Hematopoietic multipotent progenitor cell (in vitro differentiated cells): ENCODE measurements at places on chromosomes 2 and 18. TPM values are rescaled to one million over a fixed set of nuclear protein-coding genes. Genes with fewer than 3 reads are reported as not detected.

Gene CFC1
- total RNA-seq: not detected

Gene REG3A
- total RNA-seq: not detected

Gene CREG2
- 0.27 TPM for total RNA-seq

Gene UPP2
- total RNA-seq: not detected

Gene ALPI
- total RNA-seq: not detected

Gene STARD6
- total RNA-seq: not detected

Gene SCTR
- total RNA-seq: not detected

Gene TLX2
- total RNA-seq: 0.27 TPM

Gene SULT1C4
- 9.4 TPM for total RNA-seq

Gene GAREM2
- total RNA-seq: 0.54 TPM

Gene HSBP1L1
- total RNA-seq: 6.2 TPM

Gene OSR1
- under 0.01 TPM for total RNA-seq

DNA sequence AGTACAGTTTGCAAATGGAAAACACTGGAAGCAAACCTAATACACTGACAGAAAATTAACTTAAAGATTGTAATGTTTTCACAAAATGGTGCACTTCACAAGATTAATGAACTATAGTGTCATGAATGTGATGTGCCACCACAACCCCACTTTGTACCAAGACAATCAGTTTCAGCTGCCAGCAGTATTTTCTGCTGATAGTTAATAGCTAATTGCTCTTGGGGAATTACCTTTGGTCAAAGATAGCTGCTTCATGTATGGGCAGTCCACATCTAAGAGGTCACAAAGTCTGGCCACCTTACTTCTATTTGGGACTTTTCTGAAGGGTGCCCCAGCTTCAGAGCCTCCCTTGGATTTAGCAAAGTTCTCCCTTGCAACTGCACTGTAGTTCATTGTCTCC, 254.0 kb downstream of the CALCRL start:
- DNase-seq: no peak

DNA sequence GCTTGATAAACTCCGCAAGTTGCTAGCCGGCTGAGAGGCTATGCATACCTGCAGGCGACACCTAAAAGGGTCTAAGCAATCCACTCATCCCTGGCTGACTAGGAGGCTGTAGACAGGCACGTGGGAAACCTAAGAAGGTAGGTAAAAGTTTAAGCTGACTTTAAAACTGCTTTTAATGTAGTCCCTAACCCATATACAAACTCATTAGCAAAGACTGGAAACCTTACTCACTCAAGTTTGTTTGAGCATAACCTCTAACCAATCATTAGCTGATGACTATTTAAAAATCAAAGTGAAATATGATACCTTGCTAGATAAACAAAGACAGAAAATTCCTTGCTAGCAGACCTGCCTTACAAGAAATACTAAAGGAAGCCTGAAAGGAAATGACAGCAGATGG, 106.4 kb downstream of the EXOC6B start:
- DNase-seq: no peak

DNA sequence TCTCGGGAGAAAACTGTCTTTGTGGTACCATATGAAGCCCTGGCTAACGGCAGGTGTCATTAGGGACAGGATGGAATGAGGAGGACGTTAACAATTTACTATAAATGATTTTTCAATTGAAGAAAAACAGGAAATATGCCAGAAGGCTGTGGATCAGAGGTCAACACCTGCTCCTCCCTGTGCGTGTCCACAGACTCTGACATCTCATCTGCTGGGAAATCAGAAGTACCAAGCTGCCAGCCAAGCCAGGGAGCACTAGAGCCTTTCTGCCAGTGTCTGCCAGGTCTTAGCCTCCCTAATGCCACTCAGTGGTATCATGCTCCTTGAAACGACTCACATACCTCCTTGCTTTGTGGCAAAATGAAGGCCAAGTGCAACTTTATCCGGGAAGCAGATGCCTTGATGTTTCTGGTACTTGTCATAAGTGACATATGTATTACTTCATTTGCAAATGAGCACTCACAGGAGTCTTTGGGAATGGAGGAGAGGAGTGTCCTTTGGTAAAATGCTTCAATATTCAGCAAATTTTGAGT, 541.1 kb downstream of the SATB2 start:
- no peak for DNase-seq

DNA sequence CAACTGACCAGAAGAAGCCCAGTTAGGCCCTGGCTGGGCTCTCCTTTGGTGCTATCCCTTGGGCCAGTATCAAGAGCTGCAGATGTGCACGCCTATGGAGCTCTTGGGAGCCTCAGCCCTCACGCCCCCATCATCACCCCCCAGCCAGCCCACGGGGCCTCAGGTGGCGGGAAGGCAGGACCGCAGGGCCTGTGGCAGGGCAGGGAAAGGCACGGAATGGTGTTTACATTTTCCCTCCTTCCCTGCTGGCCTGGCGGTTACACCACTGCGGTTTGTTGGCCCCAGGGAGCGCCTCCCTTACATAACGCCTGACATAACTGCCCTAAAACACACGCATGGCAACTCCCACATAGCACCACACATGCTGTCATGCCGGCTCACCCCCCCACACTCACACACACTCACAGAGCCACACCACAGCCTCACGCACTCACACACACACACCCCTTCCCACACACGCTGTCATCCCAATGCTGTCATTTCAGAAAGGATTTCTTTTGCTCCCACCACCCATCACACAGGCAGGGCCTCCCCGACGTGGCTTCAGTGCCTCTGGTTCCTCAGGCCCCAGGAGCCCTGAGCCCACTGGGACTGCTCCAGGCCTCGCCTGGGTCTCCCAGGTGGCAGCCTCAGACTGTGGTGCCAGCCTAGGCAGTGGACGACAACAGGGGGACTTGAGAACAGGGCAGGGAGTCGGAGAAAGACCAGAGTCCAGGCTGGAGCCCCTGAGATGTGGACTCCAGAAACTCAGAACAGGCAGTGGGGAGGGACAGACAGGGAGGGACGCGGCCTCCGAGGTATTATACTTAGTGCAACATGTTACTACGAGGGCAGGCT, 15.7 kb downstream of the ZFP36L2 start:
- DNase-seq: no peak

- DNase-seq: no peak
These were observed 46.8 kb downstream of the MYO3B start for GRCh38 chr2:170224692-170225294.

DNA sequence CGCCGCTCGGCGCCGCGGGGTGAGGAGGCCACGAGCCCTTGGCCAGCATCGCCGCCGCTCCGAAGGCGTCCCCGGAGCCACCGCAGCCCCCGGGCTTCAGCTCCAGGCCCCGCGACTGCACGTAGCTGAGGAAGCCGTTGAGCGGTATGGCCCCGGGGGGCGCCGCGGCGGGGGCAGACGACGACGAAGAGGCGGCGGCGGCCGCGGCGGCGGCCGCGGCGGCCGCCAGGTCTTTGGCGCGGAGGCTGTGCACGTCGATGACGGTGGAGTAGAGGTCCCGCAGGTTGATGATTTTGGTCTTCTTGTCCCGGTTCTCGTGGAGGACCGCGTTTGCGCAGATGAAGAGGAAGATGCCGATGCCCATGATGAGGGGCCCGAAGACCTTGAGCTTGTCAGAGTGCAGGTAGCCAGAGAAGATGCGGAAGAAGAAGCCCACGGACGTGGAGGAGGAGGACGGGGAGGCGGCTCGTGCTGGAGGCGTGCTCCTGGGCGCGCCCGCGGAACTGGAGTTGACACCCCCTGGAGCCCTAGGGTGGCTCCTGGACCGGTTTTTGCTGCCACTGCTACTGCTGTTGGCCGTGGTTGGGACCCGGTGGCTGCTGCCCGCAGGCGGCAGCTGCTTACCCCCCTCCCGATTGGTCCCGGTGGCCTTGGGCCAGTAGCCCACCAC, 4.0 kb downstream of the TMEM200C start:
- no peak for DNase-seq

DNA sequence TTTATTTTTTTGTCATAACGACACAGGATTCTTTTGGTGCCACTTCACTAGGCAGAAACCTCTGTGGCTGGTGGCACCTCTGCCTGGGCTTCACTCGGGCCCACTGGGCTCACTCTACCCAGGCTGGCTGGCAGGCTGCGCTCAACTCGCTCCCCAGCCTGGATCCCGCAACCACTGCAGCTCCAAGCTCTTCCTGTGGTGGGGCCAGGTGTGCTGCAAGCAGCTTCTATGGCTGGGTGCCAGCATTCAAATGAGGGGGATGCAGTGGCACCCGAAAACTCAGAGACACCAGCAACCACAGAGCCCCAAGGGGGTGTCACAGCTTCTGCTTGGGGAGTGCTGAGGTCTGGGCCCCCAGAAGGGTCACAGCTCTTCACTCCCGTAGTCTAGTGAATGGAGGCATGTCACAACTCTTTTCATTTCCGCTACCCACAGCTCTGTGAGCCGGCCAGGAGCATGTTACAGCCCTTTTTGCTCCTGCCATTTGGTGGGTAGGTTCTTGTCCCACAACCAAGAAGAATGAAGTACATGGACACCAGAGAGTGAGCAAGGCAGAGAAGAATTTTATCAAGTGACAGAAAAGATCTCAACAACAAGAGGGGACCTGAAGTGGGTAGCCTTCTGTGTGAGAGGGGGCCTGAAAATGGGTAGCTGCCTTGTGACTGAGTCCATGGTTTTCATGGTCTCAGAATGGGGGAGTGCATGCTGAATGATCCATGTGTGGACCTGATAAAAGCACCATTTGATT, 170.1 kb downstream of the UBR3 start:
- DNase-seq: no peak

DNA sequence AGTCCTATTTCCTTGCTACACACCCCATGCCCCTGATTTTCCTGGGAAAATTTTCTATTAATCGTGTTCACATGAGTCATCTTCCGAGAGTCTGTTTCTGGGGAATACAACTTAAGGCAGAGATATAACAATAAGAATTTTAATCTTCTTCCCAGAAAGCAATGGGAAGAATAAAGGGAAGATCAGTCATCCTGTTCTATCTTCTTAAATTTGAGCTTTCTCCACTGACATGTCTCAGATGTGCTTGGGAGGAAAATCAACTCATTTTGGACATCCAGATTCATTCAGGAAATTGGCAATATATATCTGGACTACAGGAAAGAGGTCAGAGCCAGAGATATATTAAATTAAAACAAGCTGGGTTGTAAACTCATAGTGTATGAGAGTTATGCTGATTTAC, 62.3 kb upstream of the SPAG16 start:
- DNase-seq: no peak

DNA sequence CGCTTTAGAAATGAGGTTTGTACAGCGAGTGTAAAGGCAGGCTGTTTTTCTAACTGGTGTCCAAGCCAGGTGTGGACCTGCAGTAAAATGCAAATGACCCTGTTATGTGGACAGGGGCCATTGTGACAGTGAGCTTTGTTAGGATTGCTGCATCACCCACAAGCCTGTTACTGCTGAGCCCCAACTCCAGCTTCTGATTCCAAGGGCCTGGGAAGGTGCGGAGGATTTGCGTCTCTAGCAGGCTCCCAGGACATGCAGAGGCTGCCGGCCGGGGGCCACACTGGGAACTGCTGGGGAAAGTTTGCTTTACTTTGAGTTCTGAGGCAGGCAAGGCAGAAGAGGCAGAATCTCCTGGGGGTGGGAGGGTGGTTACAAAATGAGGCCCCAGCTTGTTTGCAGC, 164.1 kb downstream of the GLI2 start:
- no peak for DNase-seq

- peak; percentile 65 for DNase-seq
These were observed 73.4 kb downstream of the INPP4A start for GRCh38 chr2:98518101-98518500.

DNA sequence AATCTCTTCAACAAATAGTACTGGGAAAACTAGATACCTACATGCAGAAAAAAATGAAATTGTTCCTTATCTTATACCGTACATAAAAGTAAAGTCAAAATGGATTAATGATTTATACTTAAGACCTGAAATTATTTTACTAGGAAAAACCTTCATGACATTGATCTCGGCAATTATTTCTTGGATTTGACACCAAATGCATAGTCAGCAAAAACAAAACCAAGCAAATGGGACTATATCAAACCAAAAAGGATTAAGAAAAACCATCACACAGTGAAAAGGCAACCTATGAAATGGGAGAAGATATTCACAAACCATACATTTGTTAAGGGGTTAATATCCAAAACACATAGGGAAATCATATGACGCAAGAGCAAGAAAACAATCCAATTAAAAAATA, 433.6 kb downstream of the LRATD1 start:
- no peak for DNase-seq

- DNase-seq: no peak
These were observed 108.4 kb downstream of the MRO start for GRCh38 chr18:50711386-50711785.

- DNase-seq: no peak
These were observed 73.0 kb upstream of the TTN start for GRCh38 chr2:178880257-178880656.

GRCh38 chr2:29267720-29268119, 152.5 kb downstream of the CLIP4 start:
- DNase-seq: no peak

DNA sequence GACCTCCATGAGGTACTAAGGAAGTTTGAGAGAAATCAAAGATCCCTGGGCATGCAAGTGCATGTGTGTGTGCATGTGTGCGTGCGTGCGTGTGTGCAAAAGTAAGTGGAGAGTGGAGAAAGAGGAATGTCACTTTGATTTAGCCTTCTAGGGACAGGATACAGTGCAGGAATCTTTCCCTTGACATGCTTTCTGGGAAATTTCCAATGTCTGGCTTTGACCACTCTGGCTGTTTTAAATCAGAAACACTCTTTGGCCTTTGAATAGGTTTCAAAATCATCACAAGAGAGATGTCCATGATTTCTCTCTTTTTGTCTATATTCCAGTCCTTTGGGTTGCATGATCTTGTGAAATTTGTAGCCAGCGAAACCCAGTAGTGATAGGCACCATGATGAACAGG, 162.0 kb downstream of the ALK start:
- no peak for DNase-seq

GRCh38 chr18:76502551-76502950, 7.5 kb upstream of the ZNF516 start:
- DNase-seq: no peak

DNA sequence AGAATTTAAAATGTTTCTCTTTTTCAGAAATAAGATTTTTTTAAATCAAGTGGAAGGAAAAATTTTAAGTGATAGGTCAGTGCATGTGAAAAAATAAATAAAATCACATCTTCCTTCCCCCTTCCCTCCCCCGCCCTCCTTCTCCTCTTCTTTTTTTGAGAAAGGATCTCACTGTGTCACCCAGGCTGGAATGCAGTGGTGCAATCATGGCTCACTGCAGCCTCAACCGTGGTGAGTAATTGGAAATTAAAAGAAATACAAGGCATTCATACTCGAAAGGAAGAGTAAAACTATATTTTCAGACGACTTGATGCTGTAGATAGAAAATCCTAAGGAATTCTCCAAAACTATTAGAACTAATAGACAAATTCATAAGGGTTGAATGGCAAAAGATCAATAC, 16.9 kb upstream of the CRACDL start:
- DNase-seq: no peak

- no peak for DNase-seq
These were observed 104.4 kb upstream of the CDC42EP3 start for GRCh38 chr2:37775908-37776250.

GRCh38 chr2:240310201-240310600, 125.3 kb upstream of the GPC1 start:
- DNase-seq: no peak

- DNase-seq: no peak
These were observed 681.3 kb downstream of the ADCYAP1 start for GRCh38 chr18:1585881-1586488.
